Panc1 (cell line): ENCODE measurements at places on chromosomes 11 and 22. TPM values are rescaled to one million over a fixed set of nuclear protein-coding genes. Genes with fewer than 3 reads are reported as not detected.

GRCh38 chr11:45857961-45858474 lies 10.7 kb downstream of the CRY2 start:
- H3K36me3 ChIP-seq: peaks cover 7% of the 10 kb centered on the region; the same call in 1 of the 2 replicates
- H3K4me3 ChIP-seq: no peak overlapping the region
- no peaks in the 10 kb centered on the region for H3K27me3 ChIP-seq
- H3K4me1 ChIP-seq: no peaks in the 10 kb centered on the region; the same call in 1 of the 2 replicates

The FIBIN gene
- total RNA-seq: not detected

The TSPAN32 gene
- total RNA-seq: not detected

GRCh38 chr11:87030458-87031054 lies 7.2 kb upstream of the TMEM135 start:
- H3K36me3 ChIP-seq: no peaks in the 10 kb centered on the region
- H3K4me3 ChIP-seq: no peak overlapping the region
- H3K27me3 ChIP-seq: no peaks in the 10 kb centered on the region
- H3K27ac ChIP-seq: peak overlapping the region; percentile 39
- DNase-seq: no peak

DNA sequence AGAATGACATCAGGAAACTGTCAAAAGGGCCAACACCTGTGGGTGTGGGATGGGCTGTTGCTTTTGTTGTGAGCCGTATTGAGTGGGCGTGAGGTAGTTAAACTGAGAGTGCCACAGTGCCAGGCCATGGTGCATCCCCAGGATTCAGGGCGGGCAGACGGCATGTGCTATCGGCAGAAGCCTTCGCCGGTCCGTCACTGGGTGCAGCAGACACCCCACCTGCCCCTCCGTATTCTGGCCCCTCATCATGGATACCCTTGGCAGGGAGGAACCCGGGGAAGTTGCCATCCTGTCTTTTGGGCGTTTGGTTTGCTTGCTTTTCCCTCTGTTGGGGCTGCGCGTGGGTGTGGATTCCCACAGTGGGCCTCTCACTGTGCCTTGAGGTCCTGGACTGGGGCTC lies 27.5 kb downstream of the ST14 start:
- no peaks in the 10 kb centered on the region for H3K36me3 ChIP-seq
- no peak for DNase-seq
- no peaks in the 10 kb centered on the region for H3K4me1 ChIP-seq
- H3K4me3 ChIP-seq: no peak overlapping the region
- H3K27me3 ChIP-seq: no peaks in the 10 kb centered on the region; the same call in 1 of the 2 replicates

The C22orf31 gene
- not detected for total RNA-seq

The GPHA2 gene
- not detected for total RNA-seq

The C11orf65 gene
- total RNA-seq: 0.18 TPM

- no peak overlapping the region for H3K27ac ChIP-seq
- H3K4me1 ChIP-seq: no peaks in the 10 kb centered on the region
- H3K4me3 ChIP-seq: no peak overlapping the region
- H3K36me3 ChIP-seq: peaks cover 39% of the 10 kb centered on the region; the same call in 1 of the 2 replicates
- H3K27me3 ChIP-seq: no peaks in the 10 kb centered on the region
These were observed 29.8 kb upstream of the LDHA start for GRCh38 chr11:18364495-18365073.

DNA sequence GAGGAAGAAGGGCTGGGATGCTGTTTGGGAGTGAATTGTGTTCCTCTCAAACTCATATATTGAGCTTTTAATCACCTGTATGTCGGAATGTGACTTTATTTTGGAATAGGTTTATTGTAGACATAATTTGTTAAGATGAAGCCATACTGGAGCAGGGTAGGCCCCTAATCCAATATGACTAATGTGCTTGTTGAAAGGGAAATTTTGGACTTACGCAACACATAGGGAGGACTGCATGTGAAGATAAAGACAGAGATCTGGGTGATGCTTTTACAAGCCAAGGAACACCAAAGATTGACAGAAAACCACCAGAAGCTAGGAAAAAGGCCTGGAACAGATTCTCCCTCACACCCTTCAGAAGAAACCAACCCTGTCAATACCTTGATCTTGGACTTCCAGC lies 43.2 kb upstream of the OVCH2 start:
- no peak overlapping the region for H3K27ac ChIP-seq
- H3K27me3 ChIP-seq: no peaks in the 10 kb centered on the region
- DNase-seq: no peak
- no peaks in the 10 kb centered on the region for H3K36me3 ChIP-seq

The OR8G5 gene
- not detected for total RNA-seq

The MRGPRE gene
- 0.13 TPM for total RNA-seq

The SERPING1 gene
- 1.3 TPM for total RNA-seq

- H3K4me3 ChIP-seq: peak overlapping the region; percentile 22; the same call in 1 of the 2 replicates
- DNase-seq: no peak
- H3K36me3 ChIP-seq: no peaks in the 10 kb centered on the region
- H3K4me1 ChIP-seq: peaks cover 10% of the 10 kb centered on the region
- H3K27ac ChIP-seq: peak overlapping the region; percentile 80
- H3K27me3 ChIP-seq: no peaks in the 10 kb centered on the region
These were observed 6.7 kb downstream of the SLC25A18 start for GRCh38 chr22:17569971-17570511.

DNA sequence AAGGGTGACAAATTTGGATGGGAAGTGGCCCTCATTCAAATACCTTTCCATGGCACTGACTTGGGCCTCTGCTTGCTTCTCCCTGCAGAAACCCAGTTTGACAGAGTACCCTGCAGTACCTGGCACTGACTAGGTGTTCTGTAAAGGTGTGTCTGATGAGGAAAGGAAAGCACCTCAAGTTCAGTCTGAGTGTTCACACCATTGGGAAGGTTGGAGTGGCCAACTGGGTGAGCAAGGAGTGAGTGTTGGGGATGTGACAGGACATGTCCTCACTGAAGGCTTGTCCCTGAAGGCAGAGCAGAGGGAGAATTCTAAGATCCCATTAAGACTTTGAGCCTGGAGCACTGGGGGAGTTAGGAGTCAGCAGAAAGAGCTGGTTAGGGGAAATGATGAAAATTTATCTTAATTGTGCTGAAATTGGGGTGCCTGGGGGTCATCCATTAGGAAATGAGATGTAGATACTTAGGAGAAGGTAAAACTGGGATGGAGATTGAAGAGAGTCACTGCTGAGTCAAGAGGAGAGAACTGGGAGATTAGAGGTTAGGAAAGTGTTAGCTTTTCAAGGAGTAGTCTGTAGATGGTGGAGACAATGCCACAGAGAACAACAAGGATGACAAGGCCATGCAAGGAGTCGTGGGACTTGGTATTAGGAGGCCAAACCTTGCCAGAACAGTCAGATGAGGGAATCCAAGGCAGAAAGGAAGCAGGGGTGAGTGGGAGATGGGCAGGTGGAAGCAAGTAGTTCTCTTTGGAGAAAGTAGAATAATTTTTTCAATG lies 6.1 kb downstream of the SREBF2 start:
- no peaks in the 10 kb centered on the region for H3K27me3 ChIP-seq
- peaks cover 2% of the 10 kb centered on the region for H3K36me3 ChIP-seq
- no peak for DNase-seq

GRCh38 chr11:95888852-95889251 lies 35.1 kb downstream of the MTMR2 start:
- no peak for DNase-seq
- no peak overlapping the region for H3K4me3 ChIP-seq
- no peaks in the 10 kb centered on the region for H3K4me1 ChIP-seq

GRCh38 chr11:64285885-64286800 lies 495 bp downstream of the GPR137 start:
- no peaks in the 10 kb centered on the region; the same call in 1 of the 2 replicates for H3K36me3 ChIP-seq
- DNase-seq: no peak
- no peaks in the 10 kb centered on the region for H3K27me3 ChIP-seq
- peak overlapping the region; percentile 98 for H3K4me3 ChIP-seq

DNA sequence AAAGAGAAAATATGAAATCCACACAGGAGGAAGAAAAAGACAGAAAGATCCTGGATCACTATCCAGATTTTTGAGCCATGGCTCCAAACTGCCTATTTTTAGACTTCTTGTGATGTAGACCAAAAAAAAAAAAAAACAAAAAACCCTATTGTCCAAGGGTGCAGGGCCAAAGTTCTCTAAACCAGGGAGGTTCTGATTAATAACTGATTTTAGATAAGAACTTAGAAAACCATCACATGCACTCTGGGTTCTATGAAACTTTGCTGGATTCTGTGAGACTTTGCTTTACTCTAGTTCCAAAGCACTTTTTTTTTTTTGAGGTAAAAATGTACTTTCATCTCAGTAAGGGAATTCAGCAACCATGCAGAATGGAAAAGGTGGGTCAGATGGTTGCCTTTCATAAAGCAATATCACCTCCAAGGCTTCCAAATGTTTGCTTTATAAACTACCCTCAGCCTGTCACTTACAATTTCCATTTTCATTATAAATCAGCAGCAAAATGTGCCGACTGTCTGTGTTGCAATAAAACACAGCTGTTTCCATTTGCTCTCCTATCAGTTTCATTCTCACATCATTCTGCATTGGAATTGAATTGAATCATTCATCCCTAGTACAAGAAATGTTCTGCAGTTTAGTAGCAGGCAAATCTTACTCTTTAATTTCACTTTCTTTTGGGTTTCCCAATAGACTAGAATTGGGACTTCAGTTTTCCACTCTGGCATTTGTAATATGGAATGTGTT lies 1584.3 kb upstream of the RAG2 start:
- H3K4me1 ChIP-seq: no peaks in the 10 kb centered on the region
- DNase-seq: no peak
- no peak overlapping the region for H3K27ac ChIP-seq
- no peak overlapping the region for H3K4me3 ChIP-seq
- no peaks in the 10 kb centered on the region for H3K27me3 ChIP-seq

- no peak overlapping the region for H3K4me3 ChIP-seq
- DNase-seq: no peak
- H3K4me1 ChIP-seq: no peaks in the 10 kb centered on the region
These were observed 122.6 kb downstream of the IGLL1 start for GRCh38 chr22:23457380-23457985.

DNA sequence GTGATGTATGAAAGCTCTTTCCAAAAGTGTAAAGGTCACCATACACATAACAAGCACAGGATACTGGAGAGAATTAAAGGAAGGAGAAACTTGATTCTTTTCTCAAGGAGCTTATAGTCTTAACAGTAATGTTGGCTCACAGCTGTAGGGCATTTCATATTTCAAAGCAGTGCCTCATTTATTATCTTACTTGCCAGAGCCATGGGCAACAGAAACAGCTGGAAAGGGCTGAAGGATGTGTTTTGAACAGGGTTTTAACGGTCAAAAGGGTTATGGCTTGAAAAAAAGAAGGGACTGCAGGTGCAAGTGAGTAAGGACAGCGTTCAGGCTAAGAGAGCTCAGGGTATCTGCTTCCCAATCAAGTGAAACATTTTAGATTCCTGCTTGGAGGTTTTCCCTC lies 2.7 kb upstream of the GRAMD1B start:
- peaks cover 49% of the 10 kb centered on the region for H3K27me3 ChIP-seq
- no peaks in the 10 kb centered on the region; the same call in 1 of the 2 replicates for H3K36me3 ChIP-seq
- H3K4me1 ChIP-seq: no peaks in the 10 kb centered on the region
- H3K27ac ChIP-seq: no peak overlapping the region
- no peak for DNase-seq
- H3K4me3 ChIP-seq: no peak overlapping the region
